ENCODE measurements at places on chromosomes 16 and 17.

DNA sequence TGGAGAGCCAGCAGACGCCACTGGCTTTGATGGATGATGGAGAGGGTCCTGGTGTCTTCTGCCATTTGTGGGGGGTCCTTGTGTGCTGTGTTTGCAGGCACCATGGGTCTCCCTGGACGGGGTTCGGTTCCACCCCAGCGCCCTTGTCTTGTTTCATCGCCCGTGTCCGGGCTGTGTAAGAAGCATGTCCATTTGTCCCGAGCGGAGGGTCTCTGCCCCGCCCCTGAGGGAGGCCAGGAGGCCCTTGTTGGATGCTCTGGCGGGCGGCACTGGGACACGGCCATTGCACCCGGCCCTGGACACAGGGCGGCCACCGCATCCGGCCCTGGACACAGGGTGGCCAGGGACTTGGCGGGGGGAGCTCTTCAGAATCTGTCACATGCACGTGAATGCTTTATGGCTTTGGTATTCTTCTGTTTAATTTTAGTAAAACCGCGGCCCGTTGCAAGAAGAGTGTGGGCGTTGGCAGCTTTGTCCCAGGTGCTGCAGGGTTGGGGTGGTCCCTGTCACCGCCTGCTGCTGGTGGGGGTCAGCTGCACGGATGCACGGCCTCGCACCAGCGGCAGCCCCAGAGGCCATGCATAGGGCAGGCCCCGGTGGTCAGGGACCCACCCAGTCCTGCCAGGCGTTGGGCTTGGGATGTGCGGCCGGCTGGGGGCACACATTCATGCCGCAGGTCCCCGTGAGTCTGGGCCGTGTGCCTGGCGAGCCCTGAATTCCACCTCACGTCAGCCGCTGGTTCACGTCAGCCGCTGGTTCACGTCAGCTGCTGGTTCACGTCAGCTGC is 21.0 kb upstream of the ZNF750 start:
- DNase-seq: no peak

- DNase-seq: no peak
Observed at GRCh38 chr17:13337151-13337550, 264.6 kb downstream of the HS3ST3A1 start.

- no peak for DNase-seq
Observed at GRCh38 chr17:76371656-76372628, 12.5 kb upstream of the SPHK1 start.

DNA sequence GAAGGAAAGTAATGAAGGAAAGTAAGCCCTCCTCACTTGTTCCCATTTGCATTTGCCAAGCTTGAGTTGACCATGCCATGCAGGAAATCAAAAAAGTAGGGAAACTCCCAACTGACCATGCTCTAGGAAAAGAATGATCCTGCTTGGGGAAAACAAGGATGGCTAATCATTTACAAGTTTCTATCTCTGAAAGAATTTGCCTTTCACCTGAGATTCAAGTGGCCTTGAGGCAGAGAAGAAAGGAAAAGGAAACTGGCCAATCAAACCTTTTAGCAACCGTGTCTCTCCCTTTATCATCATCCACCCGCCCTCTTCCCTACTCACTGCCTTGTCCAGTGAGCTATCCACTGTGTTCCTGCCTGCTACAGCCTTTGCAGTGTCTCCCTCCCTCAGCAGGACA is 757.2 kb upstream of the SOX9 start:
- no peak for DNase-seq

DNA sequence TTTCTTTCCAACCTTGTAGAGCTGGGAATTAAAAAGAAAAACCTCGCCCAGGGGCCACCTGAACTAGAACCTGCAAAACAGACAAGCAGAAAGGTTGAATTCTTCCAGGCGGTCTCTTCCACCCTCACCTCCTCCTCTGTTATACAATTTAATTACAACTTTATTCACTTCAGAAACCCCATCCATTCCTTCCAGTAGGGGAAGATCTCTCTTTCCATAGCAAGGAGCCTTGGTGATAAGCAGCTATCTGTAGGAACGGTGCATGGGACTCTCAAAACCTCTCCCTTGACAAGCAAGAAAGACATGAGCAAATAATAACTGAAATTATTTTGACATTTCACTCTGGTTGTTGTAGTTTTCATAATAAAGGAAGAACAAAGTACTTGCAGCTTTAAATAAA is 176.0 kb downstream of the RBFOX1 start:
- DNase-seq: no peak

DNA sequence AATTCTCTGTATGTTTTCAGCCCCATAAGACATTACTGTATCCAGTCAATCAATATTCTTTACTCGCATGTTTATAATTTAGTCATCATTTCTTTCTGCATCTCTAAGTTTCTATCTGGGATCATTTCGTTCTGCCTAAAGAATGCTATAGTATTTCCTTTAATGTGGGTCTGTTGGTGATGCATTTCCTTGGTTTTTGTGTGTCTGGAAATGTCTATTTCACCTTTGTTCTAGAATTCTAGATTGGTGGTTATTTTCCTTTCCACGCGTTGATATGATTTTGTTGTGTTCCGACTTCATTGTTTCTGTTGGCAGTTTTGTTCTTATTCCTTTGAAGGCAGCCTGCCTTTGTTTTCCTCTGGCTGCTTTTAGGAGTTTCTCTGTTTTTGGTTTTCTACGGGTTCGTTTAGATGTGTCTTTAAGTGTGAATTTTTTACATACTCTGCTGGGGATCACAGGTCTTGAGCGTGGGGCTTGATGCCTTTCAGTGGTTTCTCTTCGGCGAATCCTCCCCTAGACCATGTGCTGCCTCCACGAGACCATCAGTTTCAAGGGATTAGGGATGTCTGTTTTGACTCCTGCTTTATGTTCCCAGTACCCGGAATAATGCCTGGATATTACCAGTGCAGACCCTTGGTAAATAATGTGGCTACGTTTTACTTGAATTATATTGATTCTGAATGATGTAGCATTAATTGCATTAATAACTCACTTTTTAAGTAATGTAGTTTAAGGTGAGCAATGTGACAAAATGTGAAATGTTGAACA is 23.5 kb downstream of the POLR3E start:
- no peak for DNase-seq

DNA sequence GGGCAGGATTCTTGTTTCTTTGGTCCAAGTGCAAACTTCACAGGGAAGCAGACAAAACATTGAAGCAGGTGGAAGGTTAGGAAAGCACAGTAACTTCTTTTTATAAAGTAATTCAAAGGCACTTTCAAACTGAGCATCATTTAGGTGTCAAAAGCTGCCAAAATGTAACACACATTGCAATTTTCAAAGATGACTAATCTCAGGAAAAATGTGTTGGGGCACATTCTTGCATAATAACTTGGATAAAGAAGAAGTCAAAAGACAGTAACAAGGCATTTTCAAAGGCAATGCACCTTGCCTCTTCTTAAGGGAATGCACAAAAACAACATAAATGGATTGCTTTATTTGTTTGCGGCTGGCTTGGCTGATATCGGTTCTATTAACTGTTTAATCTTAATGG is 3.6 kb downstream of the KCNJ2 start:
- DNase-seq: no peak

DNA sequence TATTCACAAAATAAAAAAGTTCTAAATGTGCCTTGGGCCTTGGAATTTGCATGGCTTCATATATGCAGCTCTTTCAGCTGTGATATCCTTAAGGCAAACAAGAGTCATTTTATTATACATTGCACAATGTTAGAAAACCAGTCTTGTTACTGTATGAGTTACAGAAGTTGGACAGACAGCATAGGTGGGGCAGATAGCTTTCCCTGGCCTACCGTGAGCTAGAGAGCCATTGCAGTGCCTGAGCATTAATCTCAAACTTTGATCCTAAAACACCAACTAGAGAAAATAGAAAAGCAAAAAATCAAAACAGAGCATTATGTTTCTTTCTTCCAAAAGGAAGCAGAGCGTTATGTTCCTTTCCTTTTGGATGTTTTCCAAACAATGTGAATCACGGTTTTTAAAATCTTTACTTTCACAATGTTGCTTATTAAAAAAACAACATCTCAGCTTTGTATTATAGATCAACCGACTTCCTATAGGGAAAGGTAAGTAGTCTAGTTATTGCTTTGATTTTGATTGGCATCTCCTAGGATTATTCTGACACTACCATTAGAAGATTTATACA is 32.2 kb downstream of the ARHGAP44 start:
- DNase-seq: no peak

- no peak for DNase-seq
Observed at GRCh38 chr16:49578435-49579024, 204.9 kb downstream of the C16orf78 start.

GRCh38 chr17:2388020-2388682 is 12.7 kb downstream of the MNT start:
- no peak for DNase-seq

- no peak for DNase-seq
Observed at GRCh38 chr17:59825533-59826322, 67.0 kb downstream of the TUBD1 start.

DNA sequence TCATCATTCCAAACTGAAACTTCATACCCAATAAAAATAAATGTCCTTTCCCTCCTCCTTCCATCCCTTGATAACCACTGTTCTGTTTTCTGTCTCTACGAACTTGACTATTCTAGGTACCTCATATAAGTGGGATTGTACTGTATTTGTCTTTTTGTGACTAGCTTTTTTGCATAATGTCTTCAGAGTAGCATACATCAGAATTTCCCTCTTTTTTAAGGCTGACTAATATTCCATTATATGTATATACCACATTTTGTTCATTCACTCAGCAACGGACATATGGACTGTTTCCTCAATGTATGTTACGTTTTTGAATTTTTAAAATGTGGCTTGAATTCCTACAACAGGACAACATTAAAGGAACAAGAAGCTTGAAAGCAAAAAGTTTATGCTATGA is 1.5 kb upstream of the NUFIP2 start:
- DNase-seq: no peak

DNA sequence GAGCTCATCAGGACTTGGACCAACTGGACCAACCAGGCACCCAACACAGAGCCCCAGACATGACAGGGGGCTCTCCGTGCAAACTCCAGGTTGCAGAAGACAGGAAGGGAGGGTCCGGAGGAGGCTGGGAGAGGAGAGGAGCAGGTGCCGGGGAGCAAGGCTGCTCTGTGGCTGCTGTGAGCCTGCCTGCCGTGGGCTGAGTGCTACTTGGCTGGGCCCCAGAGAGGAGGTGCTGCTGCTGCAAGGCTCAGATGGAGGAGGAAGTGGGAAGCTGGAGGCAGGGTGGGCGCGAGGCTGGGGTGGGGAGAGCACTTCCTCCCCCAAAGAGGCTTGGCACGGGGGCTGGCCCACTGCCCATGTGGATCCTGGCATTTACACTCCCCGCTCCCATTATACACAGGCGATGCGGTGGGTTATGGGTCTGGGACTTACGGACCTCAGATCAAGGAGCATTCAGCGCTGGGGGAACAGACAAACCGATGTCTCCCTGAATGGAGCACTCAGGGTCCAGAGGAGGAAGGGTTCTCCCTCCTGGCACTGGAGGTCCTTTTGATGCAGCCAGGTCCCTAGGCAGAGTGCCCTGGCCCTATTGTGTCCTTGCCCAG is 15.9 kb downstream of the EPOP start:
- DNase-seq: no peak

DNA sequence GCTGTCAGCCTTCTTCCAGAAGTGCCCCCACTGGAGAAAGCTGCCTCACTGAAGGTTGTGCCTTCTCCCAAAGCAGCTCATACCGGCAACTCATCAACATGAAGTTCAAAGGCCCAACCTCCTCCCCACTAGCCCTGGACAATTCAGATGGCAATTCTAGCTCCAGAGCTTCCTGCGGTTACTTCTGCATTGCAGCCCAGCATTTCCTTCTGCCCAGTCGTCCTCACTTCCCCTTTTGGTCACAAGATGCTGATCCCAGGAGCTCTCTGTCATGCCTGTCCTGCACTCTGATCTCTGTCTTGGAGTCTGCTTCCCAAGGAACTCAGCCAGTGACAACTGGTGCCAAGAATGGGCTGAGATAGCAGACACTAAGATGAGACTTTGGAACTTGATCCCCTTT is 178.2 kb upstream of the SOX9 start:
- no peak for DNase-seq

All from T-helper 17 cell (primary cell).